Erythroblast (primary cell): ENCODE measurements at places on chromosomes 1 and 21.

DNA sequence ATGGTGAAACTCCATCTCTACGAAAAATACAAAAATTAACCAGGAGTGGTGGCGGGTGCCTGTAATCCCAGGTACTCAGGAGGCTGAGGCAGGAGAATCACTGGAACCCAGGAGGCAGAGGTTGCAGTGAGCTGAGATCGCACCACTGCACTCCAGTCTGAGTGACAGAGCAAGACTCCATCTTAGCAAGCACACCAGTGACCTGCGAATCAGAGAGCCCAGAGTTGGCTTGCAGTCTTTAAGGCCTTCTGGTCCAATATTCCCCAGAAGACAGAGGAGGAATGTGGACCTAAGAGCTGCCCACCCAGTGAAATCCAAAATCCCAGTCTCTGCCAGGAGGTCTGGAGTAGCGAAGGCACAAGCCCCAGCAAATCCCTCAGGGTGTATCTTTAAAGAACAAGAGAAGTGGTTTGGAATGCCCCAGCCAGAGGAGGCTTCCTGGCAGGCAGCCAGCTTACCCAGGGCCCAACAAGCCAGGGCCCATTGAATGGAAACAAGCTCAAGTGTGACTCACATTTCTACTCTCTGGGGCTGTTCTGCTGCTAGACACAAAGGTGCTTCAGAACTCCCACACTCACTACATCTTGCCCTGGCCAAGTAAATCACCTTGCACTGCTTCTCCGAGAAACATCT lies 23.9 kb downstream of the GPR161 start:
- DNase-seq: no peak

DNA sequence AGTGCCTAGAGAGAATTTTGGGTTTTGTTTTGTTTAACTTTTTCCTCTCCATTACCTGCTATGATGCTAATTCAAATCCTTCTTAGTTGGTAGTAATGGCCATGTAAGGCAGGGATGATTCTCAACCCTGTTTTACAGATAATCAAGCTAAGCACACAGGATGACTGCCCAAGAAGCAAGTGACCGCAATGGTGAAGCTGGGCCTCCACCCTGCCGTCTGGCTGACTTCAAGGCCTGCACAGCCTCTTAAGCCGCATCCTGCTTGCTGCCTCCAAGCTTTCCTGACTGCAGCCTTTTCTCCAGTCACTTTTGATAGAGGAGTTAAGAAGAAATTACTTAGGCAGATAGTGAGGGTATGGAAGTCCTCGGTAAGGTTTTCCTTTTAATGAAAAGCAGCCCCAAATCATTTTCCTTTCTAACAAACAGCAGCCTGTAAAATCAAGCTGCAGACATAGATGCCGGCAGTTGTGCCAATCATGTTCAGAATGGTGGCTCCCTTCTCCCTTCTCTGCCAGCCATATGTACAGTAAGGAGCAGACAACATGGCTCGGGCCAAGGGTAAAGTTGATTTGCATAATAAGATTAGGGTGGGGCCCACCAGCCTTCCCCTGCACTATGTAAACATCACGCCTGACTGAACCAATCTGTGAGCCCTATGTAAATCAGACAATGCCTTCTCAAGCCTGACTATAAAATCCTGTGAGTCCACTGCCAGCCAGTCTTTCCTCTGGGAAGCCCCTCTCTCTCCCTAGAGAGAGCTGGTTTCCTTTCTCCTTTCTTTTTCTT lies 8.8 kb upstream of the CTBS start:
- peak; percentile 20 for DNase-seq

GRCh38 chr1:218165701-218166114 lies 119.4 kb upstream of the RRP15 start:
- no peak for DNase-seq

DNA sequence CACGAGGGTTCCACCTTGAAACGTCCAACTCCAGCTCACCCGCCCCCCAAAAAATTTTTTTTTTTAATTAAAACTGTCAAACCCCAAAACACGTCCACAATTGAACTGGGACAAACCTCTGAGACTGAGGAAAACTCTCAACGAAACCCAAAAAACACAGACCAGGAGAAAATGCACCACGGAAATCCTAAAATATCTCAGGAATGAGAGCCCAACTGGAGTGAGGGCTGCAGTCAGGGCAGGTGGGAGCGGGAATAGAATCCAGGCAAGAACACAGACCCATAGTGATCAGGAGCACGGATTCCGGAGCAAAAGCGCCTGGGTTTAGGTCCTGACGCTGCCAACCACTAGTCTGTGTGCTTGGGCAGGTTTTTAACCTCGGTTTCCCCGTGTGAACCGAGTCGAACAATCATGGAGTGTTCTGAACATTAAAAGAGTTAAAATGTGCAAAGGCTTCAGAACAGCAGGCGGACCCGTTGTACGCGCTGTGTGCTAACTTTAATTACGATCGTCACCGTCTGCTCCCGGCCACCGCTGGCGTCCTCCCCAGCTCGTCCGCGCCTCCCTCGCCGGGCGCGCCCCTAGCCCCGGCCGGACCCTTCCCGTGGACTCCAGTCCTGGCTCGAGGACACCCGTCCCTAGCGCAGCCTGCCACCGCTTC lies 624 bp downstream of the ARHGAP29 start:
- DNase-seq: no peak

DNA sequence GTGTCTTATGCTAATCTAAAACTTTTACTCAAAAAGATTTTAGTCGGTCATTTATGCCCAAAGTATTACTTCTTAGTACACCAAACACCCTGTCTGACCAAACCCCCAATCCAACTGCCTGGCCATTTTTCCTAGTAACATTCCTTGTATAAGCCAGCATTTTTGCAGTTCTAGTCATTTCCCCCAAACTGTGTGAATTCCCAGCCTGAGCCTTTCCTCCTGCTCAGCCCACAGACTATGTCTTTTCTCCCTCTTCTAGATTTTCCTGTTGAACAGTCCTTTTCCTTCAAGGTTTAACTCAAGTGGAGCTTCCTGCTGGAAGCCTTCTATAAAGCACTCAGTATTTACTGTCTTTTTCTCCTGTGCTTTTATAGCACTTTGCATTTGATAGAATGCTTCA lies 843.8 kb downstream of the USP25 start:
- DNase-seq: no peak

DNA sequence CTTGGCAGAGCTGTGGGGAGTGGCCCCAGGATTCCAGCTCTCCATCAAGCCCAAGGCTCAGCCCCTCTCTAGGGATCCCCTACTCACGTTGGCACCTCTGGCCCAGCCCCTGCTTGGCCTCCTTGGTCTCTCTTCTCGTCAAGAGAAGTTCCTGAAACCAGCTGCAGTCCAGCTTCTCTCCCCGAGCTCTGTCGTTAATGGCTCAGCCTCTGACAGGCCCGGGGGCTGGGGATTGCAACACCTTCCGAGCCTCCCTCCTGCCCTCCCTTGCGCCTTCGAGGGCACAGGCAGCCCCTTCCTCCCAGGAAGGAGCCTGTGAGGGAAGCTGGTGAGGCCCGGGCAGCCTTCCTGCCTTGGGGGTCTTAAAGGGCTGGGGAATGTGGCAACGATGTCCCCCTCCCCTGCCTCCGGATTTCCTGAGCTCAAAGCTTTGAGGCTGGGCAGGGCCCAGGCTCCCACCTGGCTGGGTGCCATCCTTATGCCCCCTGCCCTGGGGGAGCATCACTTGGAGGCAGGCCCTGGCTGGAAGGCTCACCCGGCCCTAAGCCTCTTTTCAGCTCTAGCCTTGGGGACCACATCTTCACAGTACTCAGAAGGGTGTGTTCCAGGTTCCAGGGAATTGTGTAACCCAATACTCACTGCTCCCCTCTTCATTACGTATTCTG lies at the start of gene CSF3R:
Gene CSF3R (minus strand): TSS at position 190 of the 665 bp plus-strand sequence. CDS start 3,417 bp downstream, outside the sequence.
- DNase-seq: no peak

GRCh38 chr1:223041481-223041880 lies 101.6 kb downstream of the TLR5 start:
- no peak for DNase-seq

GRCh38 chr1:197774466-197775281 lies 606 bp downstream of the DENND1B start:
- peak; percentile 82 for DNase-seq

- DNase-seq: no peak
Observed at GRCh38 chr21:27425172-27425571, 458.3 kb upstream of the ADAMTS5 start.

DNA sequence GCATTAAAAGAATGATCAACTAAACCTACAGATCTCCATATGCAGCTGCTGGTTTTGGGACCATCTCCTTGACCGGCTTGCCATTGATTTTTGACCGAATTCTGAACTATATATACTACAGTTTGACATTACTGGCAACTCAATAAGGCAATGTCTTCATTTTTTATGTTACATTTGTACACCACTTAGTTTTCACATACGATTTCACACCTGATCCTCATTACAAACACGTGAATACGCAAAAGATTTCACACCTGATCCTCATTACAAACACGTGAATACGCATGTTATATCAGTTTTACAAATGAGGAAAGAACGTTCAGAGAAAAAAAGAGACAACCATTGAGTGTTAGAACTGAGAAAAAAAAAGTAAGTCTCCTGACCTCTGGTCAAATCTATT lies 1.1 kb downstream of the SASS6 start:
- no peak for DNase-seq

DNA sequence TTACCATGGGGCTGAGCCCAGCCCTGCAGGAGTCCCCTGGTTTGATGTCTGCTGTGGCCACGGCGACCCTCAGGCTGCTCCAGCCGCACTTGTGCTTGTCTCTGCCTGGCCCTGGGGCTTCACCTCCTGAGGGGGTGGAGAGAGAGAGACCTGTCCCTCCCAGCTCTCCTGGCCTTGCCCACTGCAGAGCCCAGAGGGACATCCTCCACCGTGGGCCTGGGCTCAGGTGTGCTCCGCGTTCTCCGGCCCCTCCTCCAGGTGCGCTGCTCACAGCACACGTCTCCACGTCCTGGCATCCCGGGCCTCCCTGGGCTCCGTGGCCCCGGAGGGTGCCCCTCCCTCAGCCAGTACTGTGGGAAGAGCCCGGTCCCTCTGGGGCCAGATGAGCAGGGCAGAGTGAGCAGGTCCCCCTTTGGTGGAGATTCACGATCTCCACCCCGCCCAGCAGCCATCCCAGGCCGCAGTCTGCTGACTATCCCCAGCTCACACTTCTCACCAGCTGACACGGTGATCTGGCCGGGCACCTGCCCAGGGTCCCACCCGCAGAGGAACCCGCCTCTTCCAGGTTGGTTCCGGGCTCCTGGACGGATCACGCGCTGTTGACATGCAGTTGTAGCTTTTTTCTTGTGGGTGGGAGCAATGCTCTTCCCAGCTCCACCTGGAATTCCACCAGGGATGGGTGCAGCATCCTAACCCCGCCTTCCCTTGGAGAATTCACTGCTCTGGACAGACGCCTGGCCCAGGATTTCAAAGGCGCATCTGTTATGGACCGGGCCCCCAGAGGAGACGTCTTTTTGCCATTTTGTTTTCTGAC lies 41.8 kb upstream of the POFUT2 start:
- DNase-seq: no peak

DNA sequence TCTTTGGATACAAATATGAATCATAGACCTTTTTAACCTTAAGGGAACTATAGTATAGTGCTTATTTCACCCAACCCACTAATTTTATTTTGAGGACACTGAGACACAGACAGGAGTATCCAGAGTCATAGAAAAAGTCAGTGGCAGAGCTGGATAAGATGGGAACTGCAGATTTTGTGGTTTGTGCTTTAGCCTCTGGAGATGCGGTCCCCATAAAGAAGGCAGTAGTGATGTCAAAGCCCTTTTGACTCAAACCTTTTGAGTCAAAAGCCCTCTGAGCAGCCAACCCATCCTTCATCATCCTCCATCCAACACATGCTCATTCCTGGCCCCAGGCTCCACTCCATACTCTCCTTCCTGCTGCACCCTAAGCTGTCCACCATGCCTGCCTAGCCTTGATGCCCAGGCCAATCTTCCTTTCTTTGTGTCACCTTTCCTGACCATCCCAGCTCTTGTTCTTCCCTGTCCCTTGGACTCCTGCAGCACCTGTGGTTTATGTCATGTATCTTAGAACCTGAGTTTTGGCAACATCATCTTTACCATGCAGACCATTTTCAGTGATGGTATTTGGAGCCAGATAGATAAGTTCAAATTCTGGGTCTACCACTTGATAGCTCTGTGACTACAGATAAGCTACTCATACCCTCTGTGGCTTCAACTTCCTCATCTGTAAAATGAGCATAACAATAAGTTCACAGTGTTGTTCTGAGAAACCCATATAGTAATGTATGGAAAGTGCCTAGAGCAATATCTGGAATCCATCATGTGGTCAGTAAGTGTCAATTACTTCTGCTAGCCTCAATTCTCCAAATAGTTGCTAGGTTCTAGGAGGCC lies 20.1 kb downstream of the SLAMF1 start:
- peak; percentile 51 for DNase-seq

GRCh38 chr1:92315766-92316599 lies 17.1 kb downstream of the RPAP2 start:
- DNase-seq: no peak

DNA sequence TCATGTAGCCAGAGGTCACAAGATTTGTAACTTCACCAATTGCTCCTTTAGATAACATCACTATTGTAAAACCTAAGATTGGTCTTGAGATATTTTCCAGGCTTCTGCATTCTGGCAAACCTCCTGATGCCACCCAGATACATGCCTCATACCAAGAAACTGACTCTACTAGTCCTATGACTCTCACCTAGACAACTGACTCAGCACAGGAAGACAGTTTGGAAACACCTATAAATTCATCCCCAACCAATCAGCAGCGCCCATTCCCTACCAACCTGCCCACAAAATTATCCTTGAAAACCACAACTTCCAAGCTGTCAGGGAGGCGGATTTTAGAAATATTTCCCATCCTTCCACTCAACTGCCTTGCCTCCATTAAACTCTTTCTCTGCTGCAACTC lies 2.6 kb downstream of the NME7 start:
- no peak for DNase-seq

DNA sequence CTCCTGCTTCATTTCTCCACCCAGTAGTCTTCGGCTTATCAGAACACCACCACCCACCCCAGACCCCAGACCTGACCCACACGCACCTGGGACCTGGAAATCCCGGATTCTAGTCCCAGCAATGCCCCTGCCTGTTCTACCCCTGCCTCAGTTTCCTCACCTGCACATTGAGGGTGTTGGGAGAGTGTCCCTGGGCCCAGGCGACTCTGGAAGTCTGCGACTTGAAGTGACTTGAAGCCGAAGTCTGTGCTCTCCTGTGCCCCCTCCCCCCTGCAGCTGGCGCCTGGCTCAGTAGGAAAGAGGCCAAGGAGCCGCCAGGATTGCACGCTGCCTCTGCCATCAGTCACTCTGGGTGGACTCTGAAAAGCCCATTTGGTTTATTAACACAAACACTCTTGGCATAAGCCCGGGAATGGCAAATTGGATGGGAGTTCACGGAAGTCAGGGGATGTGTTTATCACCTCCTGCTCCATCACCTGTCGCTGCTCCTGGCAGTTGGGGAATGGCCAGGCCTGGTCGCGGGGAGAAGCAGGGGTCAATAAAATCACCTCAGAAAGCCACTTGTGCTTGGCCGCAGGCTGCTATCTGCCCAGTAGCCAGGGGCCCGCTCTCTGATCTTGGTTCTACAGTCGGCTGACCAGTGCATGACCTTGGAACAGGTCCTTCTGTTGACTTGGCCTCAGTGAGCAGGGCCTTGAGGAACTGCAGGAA lies 132.7 kb downstream of the ACTL8 start:
- no peak for DNase-seq

- no peak for DNase-seq
Observed at GRCh38 chr1:204094313-204094729, 21.4 kb downstream of the SOX13 start.
